ENCODE measurements at places on chromosomes 12 and 14. TPM values are rescaled to one million over a fixed set of nuclear protein-coding genes. Genes with fewer than 3 reads are reported as not detected.

GRCh38 chr12:13372386-13372785 is 175.9 kb downstream of the EMP1 start:
- H3K4me1 ChIP-seq: peaks cover 5% of the 10 kb centered on the region
- no peaks in the 10 kb centered on the region for H3K27me3 ChIP-seq
- H3K36me3 ChIP-seq: no peaks in the 10 kb centered on the region
- no peak overlapping the region for H3K27ac ChIP-seq

NID2 gene
- 8.0 TPM for total RNA-seq

DNA sequence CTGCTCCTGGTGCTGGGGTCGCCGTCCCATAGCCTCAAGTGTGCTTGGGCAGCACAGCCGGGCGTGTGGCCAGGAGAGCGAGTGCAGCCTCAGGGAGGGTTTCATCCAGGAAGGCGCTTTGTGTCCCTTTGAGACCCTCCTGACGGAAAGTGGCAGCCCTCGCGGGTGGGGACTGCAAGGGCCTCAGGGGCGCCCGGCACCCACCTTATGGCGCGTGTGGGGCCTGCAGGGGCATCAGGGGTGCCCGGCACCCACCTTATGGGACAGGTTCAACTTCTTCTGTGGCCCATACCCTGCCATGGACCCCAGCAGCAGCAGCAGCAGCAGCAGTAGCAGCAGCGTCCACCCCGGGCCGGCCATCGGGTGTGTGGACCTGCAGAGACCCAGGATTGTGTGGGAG is 4.5 kb downstream of the LRCOL1 start:
- no peak overlapping the region for H3K4me3 ChIP-seq
- peaks cover 3% of the 10 kb centered on the region for H3K4me1 ChIP-seq
- H3K27ac ChIP-seq: no peak overlapping the region
- no peaks in the 10 kb centered on the region for H3K36me3 ChIP-seq

DNA sequence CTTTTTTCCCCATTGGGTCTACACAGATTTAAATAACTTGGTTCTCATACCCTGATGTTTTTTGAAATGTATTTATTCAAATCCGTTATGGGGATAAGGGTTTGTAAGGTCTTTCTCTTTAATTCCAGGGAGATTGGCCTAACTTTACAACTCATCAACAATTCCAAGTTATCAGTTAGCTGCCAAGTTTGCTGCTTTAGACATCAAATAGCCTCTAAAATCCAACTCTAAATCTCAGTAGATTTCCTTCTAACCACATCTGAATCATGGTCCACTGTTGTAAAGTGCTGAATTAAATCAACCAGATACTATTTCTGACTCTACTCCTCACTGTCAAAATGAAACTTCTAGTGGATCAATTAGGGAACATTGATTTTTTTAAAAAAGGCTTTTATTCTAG is 364.1 kb upstream of the E2F7 start:
- H3K27me3 ChIP-seq: no peaks in the 10 kb centered on the region
- no peaks in the 10 kb centered on the region for H3K36me3 ChIP-seq
- H3K4me1 ChIP-seq: no peaks in the 10 kb centered on the region
- no peak overlapping the region for H3K4me3 ChIP-seq
- DNase-seq: no peak
- H3K27ac ChIP-seq: no peak overlapping the region

DNA sequence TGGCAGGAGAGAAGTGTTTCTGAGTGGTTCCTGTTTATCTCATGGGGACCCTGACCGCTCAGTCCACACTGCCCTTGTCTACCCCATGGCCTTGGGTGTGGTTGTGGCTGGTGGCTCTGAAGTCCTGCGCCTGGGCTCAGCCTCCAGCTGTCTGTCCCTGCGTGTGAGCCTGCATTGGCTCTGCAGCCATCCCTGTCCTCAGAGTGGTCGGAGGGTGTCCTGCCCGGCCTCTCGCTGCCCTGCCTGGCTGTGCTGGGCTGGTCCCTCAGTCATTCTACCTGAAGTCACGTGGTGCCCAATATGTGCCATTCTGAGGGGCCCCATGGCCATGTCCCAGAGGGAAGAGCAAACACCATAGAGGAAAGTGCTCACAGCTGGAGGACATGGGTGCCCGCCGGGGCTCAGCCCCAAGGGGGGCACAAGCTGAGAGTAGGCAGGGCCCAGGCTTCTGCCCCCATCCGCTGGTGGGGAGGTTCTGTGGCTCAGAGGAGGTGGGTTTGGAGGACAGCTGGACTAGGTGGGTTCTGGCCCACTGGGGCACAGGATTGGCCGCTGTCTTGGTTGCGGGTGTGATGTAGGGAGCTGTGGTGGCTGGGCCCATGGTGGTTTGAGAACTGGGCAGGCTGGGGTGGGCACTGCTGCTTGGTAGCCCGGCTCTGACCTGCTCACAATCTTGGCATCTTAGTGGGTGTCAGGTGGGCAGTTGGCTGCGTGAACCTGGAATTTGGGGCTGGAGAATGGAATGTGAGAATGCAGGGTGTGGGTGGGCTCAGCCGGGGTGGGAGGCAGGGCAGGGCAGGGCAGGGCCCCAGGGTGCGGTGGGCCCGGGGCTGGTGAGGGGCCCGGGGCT is 11.6 kb downstream of the TEDC1 start:
- no peak overlapping the region for H3K27ac ChIP-seq
- DNase-seq: peak; percentile 10
- no peaks in the 10 kb centered on the region for H3K27me3 ChIP-seq
- no peak overlapping the region for H3K4me3 ChIP-seq

GRCh38 chr12:75721796-75722195 is 210.4 kb upstream of the KRR1 start:
- peaks cover 36% of the 10 kb centered on the region for H3K4me1 ChIP-seq
- no peak overlapping the region for H3K4me3 ChIP-seq
- no peaks in the 10 kb centered on the region for H3K36me3 ChIP-seq
- DNase-seq: no peak
- H3K27me3 ChIP-seq: no peaks in the 10 kb centered on the region
- H3K27ac ChIP-seq: peak overlapping the region; percentile 51

DNA sequence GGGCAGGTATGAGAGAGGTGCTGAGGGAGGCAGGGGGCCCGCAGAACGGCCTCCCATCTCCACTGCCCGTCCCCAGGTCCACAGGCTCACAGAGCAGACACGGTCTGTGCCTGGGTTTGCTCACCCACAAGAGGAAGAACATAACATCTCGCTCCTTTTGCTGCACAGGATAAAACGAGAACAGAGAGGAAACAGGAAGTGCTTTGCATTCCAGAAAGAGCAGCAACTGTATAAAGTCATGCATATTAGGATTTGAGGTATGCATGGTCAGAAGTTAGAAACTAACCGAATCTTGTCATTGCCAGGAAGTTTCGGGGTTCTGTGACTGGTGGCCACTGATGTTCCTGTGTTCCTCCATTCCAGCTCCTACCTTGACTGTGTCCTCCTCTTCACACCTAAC is 25.0 kb downstream of the NTF3 start:
- DNase-seq: no peak
- H3K36me3 ChIP-seq: no peaks in the 10 kb centered on the region
- H3K4me1 ChIP-seq: peaks cover 9% of the 10 kb centered on the region
- no peaks in the 10 kb centered on the region for H3K27me3 ChIP-seq
- no peak overlapping the region for H3K27ac ChIP-seq
- no peak overlapping the region for H3K4me3 ChIP-seq

DNA sequence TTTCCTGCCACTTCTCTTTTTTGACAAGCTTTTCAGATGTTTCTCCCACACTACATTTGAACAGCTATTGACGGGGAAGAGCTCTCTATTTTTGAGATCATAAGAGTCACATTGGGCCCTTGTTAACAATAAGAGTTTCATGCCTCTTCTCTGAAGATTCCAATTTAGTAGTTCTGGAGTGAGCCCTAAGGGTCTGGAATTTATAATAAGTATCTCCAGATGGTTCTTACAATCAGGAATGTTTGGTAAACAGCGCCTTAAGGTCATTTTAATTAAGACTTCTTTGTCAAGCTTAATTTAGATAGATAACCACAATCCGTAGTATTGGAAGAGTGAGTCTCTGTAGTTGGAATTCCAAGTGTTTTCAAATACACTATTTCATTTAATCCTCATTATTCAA is 60.6 kb upstream of the HECTD1 start:
- DNase-seq: no peak
- H3K4me1 ChIP-seq: peaks cover 11% of the 10 kb centered on the region
- no peak overlapping the region for H3K4me3 ChIP-seq
- H3K27ac ChIP-seq: no peak overlapping the region

GRCh38 chr12:7646178-7646475 is 19.6 kb downstream of the APOBEC1 start:
- no peaks in the 10 kb centered on the region for H3K36me3 ChIP-seq
- no peak for DNase-seq
- no peaks in the 10 kb centered on the region for H3K27me3 ChIP-seq
- H3K4me3 ChIP-seq: no peak overlapping the region

DNA sequence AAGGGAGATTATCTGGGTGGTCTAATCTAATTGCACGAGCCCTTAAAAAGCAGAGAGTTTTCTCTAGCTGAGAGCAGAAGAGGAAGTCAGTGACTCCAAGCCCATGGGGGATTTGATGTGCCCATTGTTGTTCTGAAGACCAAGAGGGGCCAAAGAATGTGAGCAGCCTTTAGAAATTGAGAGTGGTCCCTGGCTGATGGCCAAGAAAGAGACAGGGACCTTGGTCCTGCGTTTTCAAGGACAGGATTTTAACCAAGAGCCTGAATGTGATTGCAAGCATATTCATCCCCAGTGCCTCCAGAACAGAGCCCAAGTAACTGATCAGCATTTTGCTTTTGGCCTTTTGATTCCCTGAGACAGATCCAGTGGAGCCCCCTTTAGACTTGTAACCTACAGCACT is 1353.9 kb downstream of the AACS start:
- H3K27me3 ChIP-seq: no peaks in the 10 kb centered on the region
- DNase-seq: no peak
- H3K4me1 ChIP-seq: no peaks in the 10 kb centered on the region
